ENCODE measurements at places on chromosomes 12 and 14.

GRCh38 chr12:110906083-110906482 is 14.3 kb downstream of the MYL2 start:
- no peak for DNase-seq

- no peak for DNase-seq
These were observed 216.2 kb downstream of the DPF3 start for GRCh38 chr14:72677664-72678063.

DNA sequence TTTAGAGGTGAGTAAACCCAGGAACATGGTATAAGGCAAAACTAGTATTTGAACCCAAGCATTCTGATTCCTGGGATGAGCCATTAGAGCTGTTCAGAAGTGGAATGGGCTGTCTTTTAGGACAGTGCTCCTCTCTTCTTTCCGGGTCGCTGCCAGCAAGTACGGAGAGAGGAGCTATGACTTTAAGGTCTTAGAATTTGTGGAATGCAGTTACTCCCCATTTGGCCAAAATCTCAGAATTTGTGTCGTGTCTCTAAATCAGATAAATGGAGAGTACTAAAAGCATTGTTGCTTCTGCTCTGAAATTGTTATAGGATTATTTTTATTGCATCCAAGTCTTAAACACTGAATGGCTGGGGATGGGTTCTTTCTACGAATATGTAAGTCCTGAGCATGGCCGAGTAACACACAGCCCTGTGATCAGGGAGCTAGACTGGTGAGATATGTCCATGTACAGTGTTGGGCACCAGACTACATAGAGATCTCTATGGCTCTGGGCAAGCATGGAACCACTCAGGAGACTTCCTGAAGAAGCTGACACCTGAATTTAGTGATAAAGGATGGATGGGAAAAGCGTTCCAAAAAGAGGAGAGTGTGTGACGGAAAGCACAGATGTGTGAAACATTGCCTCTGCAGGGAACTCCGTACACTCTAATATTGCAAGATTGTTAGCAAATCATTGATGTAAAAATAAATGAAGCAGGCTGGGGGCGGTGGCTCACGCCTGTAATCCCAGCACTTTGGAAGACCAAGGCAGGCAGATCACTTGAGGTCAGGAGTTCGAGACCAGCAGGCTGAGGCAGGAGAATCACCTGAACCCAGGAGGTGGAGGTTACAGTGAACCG is 184.7 kb downstream of the SRGAP1 start:
- peak; percentile 75 for DNase-seq

DNA sequence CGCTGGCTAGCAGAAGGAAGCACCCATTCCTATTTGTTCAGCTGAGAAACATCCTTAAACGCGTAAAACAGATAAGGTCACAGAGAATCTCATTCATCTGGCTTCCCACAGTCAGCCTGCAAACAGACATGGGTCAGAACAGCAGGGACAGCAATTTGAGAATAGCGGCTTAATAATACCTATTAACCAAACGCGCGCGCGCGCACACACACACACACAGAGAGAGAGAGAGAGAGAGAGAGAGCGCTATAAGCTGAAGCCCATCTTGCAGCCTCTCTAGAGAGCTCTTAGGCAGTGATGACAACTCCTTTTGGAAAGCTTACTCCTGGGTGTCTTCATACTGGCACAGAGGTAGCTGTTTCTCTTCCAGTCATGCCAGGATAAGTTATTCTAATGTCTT is 26.4 kb downstream of the TMEM132D start:
- DNase-seq: no peak

DNA sequence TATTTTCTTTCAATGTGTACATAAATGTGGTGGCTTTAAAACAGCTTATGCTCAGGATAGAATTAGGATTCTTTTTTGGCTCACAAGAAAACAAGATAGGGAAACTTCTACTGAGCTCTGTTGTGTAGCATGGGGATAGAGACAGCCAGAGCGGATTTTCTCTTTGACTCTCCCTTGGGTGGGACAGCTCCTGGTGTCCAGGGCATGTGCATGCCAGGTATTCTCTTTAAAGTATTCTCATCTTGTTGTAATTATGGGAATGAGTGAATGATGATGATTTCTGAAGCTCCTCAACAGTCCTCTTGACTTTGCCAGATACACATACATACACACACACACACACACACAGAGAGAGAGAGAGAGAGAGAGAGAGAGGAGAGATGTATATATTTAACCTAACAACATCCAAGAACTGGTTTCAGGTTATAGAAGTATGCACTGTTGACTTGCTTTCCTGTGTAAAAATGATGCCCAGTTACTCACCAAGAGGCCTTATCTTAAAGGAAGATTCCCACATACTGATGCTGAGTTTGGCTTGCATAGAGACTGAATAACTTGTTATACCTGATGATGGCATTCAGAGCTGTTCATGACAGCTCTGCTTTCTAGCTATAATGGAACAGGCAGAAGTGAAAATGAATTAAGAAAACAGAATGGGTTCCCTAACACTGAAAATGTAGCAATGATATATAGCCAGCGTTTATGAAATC is 387.5 kb downstream of the EGLN3 start:
- DNase-seq: no peak

GRCh38 chr14:103401223-103402214 is 16.3 kb downstream of the MARK3 start:
- DNase-seq: peak; percentile 77

DNA sequence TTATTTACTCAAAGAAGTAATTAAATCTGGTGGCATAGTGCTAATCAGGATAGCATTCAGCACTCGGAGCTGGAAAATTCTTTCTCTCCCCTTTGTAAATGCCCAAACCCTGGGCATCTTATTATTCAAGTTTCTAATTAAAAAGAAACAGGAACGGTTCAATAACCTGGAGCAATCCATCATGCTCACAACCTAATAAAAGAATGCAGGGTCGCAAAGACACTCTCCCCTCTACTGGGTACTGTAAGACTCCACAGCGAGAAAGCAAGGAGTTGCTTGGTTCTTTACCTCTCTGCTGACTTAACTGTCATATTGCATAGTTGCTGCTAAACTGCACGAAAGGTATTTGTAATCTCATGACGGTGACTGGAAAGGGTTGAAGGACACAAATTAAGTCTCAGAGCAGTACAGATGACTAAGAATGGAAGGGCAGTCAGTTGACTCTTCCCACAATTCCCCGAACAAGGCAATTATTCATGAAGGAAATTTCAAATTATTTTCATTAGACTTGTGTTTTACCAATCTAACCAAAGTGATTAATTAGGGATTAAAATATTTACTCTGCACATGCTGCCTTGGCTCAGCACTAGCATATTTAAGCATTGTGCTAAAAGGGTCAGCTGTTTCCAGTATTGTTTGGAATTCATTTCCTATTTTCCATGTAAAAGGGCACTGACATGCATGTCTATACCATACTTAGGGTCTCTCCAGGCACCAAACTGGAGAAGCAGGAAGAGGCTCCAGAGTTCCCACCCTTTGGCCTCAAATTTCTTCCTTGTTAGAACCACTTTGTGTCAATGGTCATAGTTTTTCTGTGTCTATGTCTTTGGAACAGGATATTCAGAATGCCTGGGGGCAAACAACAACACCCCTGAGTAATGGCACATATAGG is 182.2 kb downstream of the EXOC5 start:
- DNase-seq: no peak

GRCh38 chr14:85188836-85189235 is 341.1 kb upstream of the FLRT2 start:
- DNase-seq: no peak

DNA sequence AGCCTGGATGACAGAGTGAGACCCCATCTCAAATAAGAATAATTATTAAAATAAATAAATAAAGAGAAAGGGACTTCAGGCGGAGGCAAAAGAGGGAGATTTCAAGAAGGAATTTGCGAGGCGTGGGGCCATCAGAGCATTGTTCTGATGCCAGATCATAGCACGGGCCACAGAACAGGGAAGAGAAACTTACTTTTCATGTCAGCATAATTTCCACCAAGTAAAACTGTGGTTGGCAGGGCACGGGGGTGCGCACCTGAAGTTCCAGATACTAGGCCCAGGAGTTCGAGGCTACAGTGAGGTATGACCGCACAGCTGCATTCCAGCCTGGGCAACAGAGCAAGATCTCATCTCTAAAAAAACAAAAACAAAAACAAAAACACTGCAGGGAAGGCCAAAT is 11.0 kb upstream of the PLBD1 start:
- no peak for DNase-seq

DNA sequence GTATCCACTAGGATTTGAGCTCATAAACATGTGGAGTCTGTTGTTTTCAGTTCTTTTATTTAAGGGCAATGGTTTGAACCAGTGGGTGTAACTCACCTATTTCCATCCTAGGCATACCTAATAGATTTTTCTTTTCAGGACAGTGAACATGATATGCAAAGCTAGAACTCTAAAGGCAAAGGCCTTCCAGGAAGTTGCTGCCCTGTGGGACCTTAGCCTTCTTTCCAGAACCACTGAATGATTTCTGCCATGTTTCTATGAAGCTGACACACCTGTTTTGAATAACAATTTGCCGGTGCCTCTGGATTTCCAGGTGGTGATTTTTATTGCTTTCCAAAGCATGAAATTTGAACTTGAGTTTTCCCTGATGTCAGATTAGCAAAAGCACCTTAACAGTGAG is 372.9 kb upstream of the FAR2 start:
- no peak for DNase-seq

GRCh38 chr12:66803930-66804329 is 125.1 kb upstream of the GRIP1 start:
- no peak for DNase-seq

DNA sequence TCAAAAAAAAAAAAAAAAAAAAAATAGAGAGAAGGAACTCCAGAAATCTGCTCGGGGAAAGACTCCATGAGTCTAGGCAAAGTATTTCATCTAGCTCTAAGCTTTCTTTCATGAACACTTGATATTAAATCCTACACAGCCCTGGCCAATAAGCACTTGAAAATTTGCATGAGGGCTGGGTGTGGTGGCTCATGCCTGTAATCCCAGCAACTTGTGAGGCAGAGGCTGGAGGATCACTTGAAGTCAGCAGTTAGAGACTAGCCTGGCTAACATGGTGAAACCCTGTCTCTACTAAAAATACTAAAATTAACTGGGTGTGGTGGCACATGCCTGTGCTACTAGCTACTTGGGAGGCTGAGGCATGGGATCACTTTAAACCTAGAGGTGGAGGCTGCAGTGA is 13.1 kb upstream of the METAP2 start:
- no peak for DNase-seq

DNA sequence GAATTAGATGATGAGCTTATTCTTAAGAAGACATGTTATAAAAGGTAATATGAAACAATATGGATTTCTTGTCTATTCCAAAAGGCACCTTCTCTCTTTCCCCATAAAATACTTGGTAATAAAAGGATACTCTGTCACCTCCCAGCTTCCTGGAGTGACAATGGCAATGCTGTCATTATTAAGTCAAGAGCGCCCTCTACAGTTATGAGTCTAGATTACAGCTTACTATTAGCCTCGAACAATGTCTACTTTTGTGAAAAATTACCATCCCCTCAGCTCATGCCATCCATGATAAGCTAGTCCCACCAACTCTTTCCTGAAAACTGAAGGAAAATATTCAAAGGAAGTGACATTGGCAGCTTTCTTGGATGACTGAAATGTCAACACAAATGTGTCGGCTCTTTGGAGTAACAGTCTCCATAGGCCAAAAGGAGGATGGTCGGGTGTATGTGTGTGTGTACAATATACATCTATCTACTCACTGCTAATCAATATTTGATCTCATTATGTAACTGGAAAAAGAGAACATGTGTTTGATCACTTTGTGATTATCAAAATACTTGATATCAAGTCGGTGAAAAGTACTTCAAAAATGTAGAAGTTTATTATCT is 48.7 kb upstream of the CDKN3 start:
- peak; percentile 43 for DNase-seq

DNA sequence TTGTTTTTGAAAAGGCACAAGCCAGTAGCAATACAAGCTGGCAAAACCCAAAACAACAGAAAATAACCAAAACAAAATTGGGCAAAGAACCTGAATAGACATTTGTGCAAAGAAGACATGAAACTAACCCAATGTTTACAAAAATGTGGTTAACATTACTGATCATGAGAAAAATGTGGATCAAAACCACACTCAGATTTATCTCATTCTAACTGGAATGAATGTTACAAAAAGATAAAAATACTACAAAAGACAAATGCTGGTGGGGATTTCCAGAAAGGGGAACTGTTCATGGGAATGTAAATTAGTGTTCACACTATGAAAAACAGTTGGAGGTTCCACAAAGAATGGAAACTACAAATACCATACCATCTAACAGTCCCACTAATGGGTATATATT is 26.6 kb downstream of the ASCL4 start:
- DNase-seq: peak; percentile 6

GRCh38 chr14:32786886-32787285 is 151.8 kb upstream of the NPAS3 start:
- no peak for DNase-seq

GRCh38 chr12:42282294-42282693 is 43.6 kb downstream of the ZCRB1 start:
- DNase-seq: no peak

- DNase-seq: peak; percentile 62
These were observed 41.7 kb downstream of the RASSF9 start for GRCh38 chr12:85794531-85794930.

DNA sequence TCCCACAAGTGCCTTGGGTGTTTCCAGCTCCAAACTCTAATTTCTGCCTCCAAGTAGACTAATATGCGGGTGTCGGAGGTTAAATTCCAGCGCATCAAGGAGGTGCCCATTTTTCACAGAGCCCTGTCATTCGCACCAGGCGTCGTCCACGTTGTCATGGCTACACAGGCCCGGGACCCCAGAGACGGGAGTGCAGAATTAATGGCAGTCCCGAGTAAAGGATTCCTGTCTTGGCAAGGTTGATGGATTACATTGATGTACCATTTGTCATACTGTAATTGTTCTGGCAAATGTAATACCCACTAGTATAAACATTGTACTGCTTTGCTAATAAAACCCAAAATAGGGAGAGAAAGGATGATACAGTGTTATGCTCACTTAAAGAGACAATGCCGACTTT is 222.9 kb upstream of the MYL2 start:
- no peak for DNase-seq

DNA sequence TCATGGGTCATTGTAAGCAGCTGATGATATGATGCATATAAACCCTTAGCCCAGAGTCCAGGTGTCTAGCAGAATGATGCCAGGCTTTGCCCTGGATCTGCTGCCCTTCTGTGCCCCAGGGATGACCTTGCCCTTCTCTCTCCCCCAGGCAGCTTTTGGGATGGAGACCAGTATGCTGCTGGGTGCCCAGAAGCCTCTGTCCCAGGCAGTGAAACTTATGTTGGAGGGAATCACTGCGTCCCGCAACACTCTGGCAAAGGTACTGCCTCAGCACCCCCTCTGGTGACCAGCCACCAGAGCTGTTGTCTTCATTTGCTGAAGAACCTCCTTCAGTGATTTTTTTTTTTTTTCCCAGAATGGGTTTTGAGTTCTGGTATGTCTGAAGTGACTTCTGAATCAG is 23.3 kb downstream of the CYP46A1 start:
- DNase-seq: no peak
